Central memory CD4-positive, alpha-beta T cell (primary cell): ENCODE measurements at places on chromosomes 3 and 15.

DNA sequence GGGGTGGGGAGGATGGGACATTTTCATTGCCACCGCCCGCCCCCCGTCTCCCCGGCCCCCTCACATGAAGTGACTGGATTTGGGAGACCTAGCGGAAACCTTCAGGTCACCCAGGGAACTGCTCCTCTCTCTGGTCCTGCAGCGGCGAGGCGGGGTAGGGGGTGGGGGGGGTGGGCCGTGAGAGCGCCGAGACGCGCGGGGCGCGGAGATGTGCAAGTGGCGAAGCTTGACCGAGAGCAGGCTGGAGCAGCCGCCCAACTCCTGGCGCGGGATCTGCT is 712 bp upstream of the MME start:
- no peak for DNase-seq

DNA sequence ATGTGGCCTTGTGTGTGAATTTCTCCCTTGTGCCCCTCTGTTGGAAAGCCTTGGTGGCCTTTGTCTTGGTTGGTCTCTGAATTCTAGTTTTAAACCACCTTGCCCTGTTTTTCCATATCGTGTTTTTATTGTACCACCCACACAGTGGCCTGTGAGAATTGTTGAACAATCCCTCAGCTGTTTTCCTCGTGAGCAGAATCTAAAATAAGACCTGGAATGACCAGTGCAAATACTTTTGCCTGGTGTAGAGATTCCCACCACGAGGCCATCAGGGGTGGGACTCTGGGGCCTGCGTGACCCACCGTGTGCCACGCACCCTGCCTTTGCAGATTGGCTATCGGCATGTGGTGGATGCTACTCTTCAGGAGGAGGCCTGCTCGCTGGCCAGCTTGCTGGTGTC is 19.0 kb upstream of the CLEC3B start:
- no peak for DNase-seq

- DNase-seq: no peak
Measured at GRCh38 chr3:177929310-177929709, 606.9 kb upstream of the KCNMB2 start.

GRCh38 chr3:14769544-14770325 is 49.0 kb upstream of the FGD5 start:
- no peak for DNase-seq

GRCh38 chr15:68234060-68234459 is 4.5 kb upstream of the CLN6 start:
- no peak for DNase-seq

DNA sequence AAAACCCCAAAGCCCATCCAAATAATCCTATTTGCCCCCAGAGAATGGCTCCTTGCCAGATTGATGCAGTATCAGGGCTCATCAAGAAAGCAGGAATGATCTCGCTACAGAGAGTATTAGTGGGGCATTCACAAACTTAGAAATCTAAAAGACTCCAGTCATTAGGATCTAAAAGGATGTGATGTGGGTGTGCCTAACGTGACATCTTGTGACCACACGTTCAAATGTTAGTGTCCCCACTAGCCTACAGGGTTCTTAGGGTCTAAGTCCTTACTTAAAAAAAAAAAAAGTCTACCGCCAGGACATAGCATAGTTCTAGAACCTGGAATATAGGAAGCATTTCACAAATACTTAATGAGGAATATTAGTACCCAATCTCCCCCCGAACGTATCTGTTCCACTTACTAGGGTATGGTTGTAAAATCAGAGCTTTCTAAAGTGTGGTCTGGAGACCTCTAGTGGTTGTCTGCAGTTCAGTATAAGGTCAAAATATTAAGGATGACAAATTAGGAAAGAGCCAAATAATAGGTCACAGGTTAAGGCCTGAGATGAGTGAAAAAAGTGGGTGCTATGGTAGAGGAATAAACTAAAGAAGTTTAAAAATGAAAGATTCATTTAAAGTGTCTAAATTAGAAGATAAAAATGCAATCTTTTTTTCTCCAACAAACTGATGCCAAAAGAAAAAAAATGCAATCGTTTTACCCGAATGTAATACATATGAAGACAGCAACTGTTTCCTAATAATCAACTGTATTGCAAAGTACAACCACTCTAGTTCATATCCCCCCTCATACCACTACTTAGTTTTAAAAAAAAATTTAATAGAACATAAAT is 4.2 kb upstream of the CHRM5 start:
- DNase-seq: no peak

GRCh38 chr3:535566-536416 is 339.2 kb downstream of the CHL1 start:
- DNase-seq: no peak

- DNase-seq: no peak
Measured at GRCh38 chr3:194304186-194304917, 46.8 kb downstream of the CPN2 start.

DNA sequence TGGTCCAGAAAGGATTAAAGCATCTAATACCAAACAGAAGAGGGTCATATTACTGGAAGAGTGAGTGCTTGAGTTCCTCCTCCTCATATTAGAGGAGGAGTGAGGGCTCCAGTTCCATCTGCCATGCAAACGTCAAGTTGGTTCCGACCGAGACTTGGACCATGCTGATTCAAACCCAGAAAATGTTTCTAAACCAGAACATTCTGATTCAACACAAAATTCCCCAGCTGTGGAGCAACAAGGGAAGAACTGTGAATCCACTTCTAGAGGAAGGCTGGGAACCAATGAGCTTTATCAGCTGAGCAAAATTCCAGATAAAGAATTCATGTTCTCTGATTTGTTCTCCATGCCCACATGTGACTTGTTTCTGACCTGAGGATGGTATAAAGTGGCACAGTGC is 135.6 kb upstream of the WNT5A start:
- DNase-seq: no peak

GRCh38 chr3:193165431-193166120 is 75.4 kb upstream of the PLAAT1 start:
- DNase-seq: no peak

GRCh38 chr15:79953951-79954444 is 17.0 kb downstream of the BCL2A1 start:
- no peak for DNase-seq

GRCh38 chr3:159196359-159196758 is 394.5 kb downstream of the MFSD1 start:
- DNase-seq: no peak

DNA sequence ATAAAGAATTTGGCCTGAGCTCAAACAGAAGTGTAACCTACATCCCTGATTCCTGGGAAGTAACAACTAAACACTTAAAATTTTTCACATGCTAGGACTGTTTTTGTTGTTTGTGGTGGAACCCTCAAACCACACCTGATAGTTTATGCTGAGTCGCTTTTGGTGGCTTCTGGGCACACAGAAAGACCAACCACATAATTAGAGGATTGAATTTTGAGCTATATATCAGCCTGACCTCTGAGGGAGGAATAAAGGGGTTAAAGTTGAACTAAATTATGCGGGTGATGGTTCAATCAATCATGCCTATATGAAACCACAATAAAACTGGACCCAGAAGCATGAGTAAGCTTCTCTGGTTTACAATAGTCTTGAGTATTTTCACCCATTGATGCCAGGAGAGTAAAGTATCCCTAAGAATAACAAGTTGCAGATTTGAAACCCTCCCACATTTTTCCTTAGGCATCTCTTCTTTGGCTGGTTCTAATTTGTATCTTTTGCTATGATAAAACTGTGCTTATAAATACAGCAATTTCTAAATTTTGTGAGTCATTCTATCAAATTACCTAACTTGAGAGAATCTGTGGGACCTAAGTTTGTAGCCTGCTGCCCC is 1304.5 kb upstream of the GBE1 start:
- DNase-seq: no peak

- DNase-seq: no peak
Measured at GRCh38 chr15:59516655-59517461, 78.9 kb downstream of the FAM81A start.

DNA sequence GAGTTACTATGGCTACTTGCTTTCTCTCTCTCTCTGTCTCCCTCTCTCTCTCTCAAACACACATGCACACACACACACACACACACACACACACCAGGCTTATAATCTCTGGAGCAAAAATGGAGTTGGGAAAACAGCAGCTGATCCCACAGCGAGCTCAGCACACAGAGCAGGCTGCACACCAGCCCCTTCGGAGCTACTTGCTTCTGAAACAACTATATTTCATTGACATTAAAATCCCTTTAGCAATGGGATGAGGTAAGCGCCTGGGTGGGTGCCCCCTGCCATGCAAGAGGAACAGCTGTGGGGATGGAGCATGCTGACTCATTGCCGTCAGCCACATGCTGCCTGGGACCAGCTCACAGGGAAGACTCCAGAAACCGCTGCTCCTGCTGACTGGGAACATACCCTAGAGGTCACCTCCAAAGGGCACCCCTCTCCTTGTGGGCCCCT is 45.7 kb downstream of the B3GNT5 start:
- DNase-seq: no peak

DNA sequence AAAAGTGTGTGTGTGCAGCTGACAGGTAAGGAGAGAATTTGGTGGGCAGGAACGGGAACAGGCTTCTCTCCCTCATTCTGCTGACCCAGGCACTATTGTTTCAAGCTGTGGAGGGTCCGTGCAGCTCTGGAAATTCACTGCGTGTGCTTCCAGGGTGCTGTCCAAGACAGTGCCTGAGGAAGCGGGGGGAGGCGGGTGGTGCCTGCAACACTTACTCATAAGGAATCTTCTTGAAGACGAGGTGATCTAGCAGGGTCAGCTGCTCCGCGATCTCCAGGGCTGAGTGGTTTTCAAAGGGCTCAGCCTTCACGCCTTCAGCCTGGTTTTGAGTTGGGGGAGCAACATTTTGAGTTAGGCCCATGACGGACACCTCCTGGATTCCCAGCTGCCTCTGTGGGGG is 46.6 kb upstream of the CTSH start:
- DNase-seq: no peak

DNA sequence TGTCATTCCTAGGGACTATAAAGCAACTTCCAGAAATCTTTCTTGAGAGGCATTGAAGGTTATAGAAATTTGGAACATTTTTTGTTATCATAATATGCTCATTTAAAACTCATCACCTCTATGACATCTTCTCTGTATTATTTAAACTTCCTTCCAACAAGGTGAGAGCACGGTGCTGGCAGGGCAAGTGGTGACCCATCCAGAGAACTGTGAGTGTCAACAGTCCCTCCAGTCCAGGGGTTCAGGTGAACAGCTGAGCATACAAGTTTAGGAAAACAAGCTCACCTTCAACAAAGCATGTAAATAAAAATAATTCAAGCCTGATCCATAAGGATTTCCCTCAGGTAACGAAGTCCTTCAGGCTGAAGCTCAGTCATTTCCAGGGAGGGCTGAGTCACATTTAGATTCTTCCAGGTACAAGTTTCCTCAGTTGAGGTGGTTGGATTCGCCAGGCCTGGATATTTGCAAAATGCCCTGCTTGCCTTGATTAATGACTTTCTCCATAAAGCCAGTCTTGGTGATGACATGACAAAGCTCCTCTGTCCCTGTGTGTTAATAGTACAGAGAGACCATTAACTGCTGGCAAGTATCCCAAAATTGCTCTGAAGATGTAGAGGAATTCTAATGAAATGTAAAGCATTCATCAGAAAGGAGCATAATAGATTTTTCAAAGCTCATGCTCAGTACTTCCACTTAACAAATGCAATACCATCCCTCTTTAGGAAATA is 263.6 kb upstream of the GADL1 start:
- DNase-seq: no peak

- DNase-seq: no peak
Measured at GRCh38 chr15:66617137-66618090, 51.6 kb upstream of the LCTL start.

DNA sequence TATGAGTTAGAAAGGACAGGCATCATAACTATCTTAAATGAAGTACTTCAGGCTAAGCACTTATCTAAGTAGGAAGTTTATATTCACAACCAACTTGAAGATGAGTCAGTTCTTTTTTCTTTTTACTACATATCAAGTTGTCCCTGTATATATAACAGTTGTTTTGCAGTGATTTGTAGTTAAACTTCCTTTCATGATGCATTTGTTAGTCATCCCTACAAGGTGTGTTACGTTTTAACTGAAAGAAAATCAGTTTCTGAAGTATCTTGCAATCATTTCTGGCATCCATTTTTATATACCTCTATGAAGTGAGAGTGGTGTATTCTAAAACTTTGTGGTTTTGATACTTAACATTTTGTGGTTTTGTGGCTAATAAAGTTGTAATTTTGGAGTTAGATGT is 46.1 kb downstream of the ZFAND6 start:
- no peak for DNase-seq

DNA sequence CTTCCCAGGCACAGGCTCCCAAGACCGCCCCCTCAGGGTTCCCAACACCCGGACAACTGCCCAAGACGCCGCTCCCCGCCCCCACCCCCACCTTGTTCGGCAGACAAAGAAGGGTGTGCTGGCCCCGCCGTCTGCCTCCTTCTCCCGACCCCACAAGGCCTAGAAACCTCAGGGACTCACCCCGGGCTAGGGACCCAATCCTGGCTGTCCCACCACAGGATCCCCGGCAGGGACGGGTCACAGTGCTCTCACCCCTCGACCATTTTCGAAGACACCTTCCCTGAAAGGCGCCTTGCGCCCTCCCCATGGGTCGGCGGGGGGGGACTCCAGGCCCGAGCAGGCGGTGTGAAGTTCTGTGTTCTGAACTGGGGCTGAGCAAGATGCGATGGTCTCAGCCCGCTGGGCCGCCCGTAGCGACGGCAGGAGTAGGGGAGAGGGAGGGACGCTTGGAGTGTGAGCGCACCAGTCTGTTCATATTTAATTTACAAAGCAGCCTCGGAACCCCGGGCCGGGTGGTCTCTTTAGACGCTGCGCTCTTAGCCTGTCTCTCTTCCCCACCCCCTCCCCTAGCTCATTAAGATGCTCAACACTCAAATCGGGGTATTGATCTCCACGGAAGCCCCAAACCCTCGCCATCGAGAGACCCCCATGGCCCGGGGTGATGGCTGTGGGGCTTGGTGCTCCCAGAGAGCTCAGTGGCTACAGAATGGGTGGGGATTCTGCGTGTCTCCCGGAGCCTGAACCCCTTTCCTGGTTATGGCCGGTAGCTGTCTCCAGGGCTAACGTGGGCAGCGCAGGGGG is 1.4 kb upstream of the ISLR2 start:
- no peak for DNase-seq

GRCh38 chr3:115804200-115804599 is 180.9 kb downstream of the GAP43 start:
- no peak for DNase-seq

GRCh38 chr3:62566022-62566557 is 192.7 kb upstream of the FEZF2 start:
- no peak for DNase-seq

DNA sequence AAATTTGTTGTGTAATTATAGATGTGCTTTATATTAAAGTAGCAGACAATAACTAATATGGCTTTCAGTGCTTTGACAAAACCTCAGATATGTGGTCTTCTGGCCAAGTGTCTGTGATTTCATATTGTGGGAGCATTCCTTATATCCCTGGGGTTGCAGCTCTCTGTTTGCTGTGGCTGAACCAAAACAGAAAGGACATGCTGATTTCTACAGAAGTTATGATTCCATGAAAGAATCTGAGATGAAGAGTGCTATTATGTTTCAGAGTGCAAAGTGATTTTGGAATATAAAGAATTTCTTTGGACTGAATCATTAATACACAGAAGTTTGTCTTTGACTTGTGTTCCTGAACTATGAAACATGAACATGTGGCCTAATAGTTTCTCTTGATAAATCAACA is 36.5 kb downstream of the CDV3 start:
- DNase-seq: no peak

GRCh38 chr15:45640616-45641015 is 5.8 kb downstream of the SQOR start:
- no peak for DNase-seq
